Stimulated activated memory B cell treated with anti-CD40 and anti-IgM and Interleukin-4, amounts not matched to agents 10 μg/mL and 1 μg/mL and 100 μg/mL, for 72 hours (primary cell): ENCODE measurements at places on chromosomes 4 and X.

DNA sequence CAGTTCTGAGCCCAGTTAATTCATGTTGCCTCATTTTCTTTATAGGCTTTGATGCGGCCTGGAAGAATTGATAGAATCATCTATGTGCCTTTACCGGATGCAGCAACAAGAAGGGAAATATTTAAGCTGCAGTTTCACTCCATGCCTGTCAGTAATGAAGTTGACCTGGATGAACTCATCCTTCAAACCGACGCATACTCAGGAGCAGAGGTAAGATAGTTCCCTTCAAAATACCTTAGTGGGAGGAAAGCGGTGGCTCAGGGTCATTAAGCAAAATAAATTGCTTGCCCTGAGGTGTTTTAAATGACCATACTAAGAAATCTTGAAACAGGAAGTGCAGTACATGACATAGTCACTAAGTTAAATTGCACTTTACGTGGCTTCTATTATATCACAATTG, 140.6 kb upstream of the SPRY1 start:
- no peak for ATAC-seq

DNA sequence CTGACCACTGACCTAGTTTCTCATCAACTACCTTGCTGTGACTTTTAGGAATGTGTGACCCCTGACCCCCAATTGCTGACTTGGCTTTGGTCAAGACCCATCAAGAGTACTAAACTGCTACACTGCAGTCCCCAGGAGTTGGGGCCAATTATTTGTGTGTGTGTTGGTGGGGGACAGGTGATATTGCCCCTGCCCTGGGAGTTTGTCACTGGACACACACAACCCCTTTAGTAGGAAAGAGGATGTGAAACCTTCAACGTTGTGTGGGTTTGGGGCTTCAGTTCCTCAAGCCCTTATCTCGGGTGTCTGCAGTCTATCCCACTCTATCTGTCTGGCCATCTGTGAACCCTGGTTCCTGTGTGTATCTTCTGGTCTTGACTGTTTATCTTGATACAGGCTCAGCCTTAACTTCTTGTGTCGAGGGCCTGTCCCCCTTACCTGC, 6.5 kb downstream of the SASH3 start:
- peak; percentile 91 for ATAC-seq

GRCh38 chr4:33395731-33396485, 2675.7 kb downstream of the PCDH7 start:
- ATAC-seq = peak; percentile 12

DNA sequence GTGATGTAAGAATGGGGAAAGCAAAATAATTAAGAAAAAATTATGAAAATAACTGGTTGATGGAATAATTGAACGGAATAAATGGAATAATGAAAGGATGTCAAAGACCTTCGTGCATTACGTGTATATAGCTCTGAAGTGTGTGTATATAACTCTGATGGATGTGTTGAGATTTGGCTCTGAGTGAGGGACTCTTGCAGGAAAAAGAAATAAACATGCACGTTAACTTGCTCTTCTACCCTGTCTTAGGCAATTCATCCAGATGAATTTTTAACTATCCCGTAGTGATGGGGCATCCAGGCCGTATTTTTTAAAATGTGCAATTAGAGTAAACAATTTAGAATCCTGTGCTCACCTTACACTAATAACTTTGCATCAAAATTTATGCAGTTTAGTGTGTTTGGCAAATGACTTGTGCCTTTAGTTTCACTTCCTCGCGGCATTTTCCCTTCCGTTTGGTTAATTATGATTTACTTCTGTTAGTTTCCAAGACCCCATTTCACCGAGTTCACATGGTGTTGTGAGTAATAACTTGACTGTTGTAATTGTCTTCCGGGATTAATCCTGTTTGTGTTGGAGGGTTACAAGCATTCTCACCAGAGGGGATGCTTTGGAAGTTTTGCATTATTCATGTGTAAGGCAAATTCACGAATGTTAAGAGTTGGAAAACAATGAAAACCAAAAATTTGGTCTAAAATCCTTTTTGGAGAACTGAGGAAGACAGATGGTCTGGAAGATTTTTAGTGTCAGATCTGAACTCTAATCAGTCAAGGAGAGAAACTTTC, 256.5 kb upstream of the FAT1 start:
- ATAC-seq = no peak

- ATAC-seq = peak; percentile 48
Observed at GRCh38 chr4:122879001-122879400, 43.4 kb downstream of the NUDT6 start.
